ENCODE measurements at places on chromosomes 6 and 20. TPM values are rescaled to one million over a fixed set of nuclear protein-coding genes. Genes with fewer than 3 reads are reported as not detected.

The GJA1 gene
- total RNA-seq: 19.4 TPM

The TCP11 gene
- total RNA-seq: not detected

GRCh38 chr6:163444077-163444476 lies 29.6 kb downstream of the QKI start:
- no peak for DNase-seq
- no peak overlapping the region for H3K4me3 ChIP-seq
- peaks cover 22% of the 10 kb centered on the region for H3K4me1 ChIP-seq
- peak overlapping the region; percentile 46 for H3K27ac ChIP-seq
- H3K27me3 ChIP-seq: no peaks in the 10 kb centered on the region

GRCh38 chr6:42740725-42741124 lies 5.2 kb downstream of the TBCC start:
- no peak for DNase-seq
- H3K27ac ChIP-seq: no peak overlapping the region
- peaks cover 4% of the 10 kb centered on the region for H3K27me3 ChIP-seq

GRCh38 chr20:16296931-16297330 lies 276.3 kb downstream of the KIF16B start:
- H3K27ac ChIP-seq: no peak overlapping the region
- H3K4me1 ChIP-seq: peaks cover 5% of the 10 kb centered on the region
- no peak for DNase-seq
- H3K27me3 ChIP-seq: peaks cover 1% of the 10 kb centered on the region

DNA sequence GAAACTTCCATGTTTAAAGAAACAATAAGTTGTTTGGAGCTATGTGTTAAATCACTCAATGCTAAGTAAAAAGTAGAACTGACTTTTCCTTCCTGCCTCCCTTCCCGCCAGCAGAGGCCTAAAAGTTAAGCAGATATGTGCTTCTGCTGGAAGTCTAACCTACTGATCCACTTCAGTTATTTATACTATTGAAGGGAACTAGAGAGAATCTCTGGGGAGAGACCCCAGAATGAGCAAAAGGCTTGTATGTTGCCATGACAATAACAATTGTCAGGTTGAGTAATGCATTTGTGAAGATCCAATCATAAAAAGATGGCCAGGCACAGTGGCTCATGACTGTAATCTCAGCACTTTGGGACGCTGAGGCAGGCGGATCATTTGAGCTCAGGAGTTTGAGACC lies 24.7 kb downstream of the MGME1 start:
- no peak overlapping the region for H3K27ac ChIP-seq
- peaks cover 3% of the 10 kb centered on the region for H3K4me1 ChIP-seq
